Inflammatory macrophage (primary cell): ENCODE measurements at places on chromosomes 12 and 14.

DNA sequence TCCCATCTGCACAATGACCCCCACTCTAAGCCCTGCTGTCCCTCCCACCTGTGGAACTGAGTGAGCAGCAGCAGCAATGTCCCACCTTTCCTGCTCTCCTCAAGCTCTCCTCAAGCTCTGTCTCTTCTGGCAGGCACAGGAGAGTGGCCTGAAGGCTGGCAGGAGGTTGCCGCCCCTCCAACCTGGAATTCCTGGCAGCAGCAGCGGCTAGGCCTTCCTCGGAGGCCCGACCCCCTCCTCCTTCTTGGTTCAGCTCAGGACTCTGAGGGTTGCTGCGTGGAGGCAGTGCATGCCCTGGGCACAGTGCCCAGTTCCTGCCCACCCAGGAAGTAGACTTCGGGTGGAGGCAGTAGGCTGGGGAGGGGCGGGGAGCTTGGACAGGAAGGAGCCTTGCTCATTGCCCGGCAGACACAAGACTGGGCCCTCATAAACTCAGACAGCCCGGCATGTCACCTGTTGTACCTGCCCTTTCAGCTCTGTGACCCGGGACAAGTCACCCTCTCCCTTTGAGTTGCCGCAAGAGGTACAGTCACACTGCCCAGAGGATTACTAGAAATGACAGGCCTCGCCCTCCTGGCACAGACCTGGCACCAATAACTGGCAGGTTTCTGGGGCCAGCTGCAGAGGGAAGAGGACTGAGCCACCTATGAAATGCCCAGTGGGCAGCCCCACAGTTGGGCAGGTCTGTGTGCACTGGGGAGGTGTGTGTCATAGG is 2.1 kb upstream of the SERPINA1 start:
- peak; percentile 80 for DNase-seq

GRCh38 chr14:49942090-49942489 is 49.2 kb downstream of the ARF6 start:
- DNase-seq = no peak

DNA sequence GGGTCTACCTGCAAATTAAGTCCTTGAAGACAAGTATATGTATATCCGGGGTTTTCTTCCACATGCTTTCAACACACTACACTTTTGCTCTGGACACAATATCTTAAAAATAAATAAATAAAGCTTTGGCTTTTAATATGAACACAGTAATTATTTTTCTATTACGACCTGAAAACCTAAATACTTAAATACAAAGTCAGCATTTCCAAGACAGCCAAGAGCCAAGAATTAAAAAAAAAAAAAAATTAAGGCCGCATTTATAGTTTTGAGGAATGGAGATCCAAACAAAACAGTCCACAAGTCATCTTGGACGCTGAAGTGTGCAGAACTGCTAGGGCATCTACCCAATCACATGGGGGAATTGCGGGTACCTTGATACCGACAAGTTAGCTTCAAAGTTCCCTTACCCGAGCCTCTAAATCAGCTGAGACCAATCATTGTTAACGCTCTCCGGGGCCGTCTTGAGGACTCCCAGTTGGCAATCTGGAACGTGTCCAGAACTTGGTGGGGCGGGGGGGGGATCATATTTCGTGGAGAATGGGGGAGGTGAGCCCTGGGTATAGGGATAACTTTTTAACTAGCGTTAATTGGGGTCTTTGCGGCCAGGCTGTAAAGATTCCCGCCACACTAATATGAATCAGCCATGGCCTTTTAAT is 731 bp upstream of the PCNX4 start:
- DNase-seq = no peak

DNA sequence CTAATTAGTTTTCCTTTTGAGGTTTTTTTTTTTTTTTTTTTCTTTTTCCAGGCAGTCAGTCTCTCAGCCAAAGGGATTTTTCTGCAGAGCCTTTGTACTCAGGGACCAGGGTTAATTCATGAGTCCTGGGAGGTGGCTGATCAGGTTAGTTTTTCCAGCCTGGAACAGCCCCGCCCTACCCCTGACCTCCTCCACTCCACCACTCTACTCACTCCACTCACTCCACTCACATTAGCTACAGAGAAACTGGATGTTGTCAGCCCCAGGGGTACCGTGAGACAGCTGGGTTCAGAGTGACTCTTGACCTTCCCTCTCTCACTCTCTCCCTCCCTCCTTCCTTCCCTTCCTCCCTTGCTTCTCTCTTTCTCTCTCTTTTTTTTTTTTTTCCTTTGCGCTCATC is 161.0 kb downstream of the CRADD start:
- no peak for DNase-seq

GRCh38 chr14:35416108-35416750 is 11.7 kb upstream of the NFKBIA start:
- no peak for DNase-seq

DNA sequence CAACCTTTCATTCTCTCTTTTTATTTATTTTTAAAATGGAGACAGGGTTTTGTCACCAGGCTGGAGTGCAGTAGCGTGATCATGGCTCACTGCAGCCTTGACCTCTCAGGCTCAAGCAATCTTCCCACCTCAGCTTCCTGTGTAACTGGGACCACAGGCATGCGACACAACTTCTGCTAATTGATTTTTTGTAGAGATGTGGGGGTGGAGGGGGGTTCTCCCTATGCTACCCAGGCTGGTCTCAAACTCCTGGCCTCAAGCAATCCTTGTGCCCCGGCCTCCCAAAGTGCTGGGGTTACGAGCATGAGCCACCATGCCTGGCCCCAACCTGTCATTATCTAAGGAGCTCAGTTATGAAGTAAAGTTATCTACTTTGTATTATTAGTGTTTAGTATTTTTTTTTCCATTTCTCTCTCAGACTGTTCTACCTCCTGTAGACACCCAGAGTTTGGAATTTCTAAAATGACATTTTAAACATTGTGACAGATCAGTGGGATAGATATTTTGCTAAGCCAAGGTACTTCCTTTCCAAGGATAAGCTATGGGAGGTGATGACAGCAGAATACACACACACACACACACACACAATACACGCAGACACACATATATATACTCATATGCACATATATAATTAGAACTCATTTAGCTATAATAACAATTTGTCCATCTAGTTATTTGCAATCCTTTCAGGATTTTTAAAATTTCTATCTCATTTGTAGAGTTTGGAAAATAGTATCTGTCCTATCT is 2.1 kb upstream of the USP44 start:
- peak; percentile 75 for DNase-seq

- DNase-seq = no peak
These were observed 1599.6 kb upstream of the TMEM132C start for GRCh38 chr12:126667339-126667738.

DNA sequence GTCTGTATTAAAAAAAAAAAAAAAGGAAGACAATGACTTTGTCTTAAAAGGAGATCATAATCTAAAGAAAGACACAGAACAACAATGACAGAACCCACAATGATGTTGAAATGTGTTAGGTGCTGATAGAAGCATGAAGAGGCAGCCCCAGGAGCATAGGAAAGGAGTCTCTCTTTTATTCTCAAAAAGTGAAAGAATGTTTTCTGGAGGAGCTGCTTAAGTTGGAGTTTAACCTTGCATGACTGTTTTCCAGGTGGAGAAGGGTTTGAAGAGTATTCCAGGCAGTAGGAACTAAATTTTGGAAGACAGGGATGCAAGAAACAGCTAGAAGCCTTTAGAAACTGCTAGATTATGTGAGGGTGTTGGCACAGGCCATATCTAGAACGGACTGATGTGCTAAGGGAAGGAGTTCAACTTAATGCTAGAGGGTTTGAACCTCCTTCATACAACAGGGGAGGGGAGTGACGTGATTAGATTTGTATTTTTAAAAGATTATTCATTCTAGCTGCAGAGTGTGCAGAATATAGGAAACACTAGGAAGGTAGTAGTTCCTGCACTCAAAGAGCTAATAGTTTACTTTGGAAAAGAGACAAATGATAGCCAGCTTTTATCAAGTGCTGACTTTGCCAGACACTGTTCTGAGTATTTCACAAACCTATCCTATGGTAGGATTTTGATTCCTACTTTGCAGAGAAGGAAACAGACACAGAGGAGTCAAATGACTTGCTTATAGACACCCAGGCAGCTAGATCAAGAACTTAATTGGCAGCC is 4.6 kb upstream of the RPL6 start:
- no peak for DNase-seq

- DNase-seq = no peak
These were observed 428.1 kb downstream of the ZFP36L1 start for GRCh38 chr14:68364792-68365192.

- no peak for DNase-seq
These were observed 654.8 kb upstream of the TBX3 start for GRCh38 chr12:115338566-115339294.

GRCh38 chr14:49615776-49616175 is 4.7 kb downstream of the RPL36AL start:
- no peak for DNase-seq

GRCh38 chr14:102630405-102630804 is 38.0 kb downstream of the RCOR1 start:
- DNase-seq = no peak

- DNase-seq = peak; percentile 21
These were observed 10.1 kb upstream of the SPATS2 start for GRCh38 chr12:49357103-49357678.

DNA sequence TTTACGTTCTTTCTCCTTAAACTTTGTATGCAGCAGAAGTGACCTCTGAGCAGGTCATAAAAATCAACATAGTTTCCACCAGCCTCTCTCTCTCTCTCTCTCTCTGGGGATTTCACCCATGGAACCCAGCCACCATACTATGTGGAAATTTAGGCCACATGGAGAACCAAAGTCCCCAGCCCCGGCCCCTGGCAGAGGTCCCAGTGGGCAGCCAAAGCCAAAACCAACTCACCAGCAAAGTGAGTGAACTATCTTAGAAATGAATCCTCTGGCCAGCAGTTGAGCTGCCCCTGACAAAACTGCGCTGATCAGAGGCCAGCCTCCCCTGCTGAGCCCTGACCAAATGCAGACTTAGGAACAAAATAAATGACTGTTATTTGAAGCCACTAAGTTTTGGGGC is 9.2 kb downstream of the DUSP6 start:
- no peak for DNase-seq

- no peak for DNase-seq
These were observed 1.5 kb upstream of the KRT6A start for GRCh38 chr12:52494518-52494917.

DNA sequence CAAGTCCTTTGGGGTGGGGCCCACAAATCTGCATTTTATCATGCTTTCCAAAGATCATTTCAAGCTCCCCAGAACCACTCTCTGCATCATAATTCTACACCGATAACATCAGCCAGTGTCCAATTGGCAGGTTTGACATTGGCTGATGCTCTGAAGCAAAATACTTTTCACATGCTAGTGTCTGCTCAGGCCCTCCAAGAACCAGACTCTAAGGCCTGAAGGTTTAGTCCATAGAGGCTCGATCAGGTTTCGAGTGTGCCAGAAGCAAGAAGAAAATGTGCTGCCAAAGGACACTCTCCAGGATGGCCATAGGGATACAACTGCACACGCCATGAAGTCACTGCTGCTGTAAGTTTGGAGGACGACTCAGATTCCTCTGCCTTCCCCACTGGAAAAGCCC is 280.3 kb downstream of the KSR2 start:
- DNase-seq = no peak

- no peak for DNase-seq
These were observed 14.3 kb upstream of the KRT73 start for GRCh38 chr12:52632656-52633055.

DNA sequence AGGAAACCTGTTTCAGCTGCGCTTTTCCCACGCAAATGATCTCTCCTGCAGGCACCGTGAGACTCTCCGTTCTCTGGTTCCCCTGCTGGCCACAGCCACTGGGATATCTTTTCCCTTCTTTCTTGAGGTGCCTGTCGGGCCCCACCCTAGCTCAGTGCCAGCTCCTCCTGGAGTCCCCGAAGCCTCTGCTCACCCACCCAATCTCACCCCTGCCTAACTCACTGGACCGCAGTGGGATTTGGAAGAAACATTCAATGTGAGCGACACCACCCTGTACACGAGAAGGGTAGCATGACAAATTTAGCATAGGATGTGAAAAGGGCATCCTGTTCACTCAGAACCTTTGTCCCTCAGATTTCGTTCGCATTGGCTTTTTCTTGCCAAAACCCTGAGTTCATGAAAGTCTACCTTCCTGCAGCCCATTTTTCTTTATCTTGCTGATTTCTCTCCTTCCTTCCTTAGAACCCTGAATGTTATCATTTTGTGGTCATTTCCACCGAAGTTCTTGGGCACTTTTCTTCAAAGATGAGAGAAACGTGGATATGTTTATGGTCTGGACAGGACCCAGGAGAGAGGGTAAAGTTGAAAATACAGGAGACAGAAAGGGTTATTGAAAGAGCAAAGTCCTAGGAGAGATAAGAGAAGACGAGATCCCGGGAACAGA is 63.6 kb upstream of the ELK3 start:
- DNase-seq = no peak

DNA sequence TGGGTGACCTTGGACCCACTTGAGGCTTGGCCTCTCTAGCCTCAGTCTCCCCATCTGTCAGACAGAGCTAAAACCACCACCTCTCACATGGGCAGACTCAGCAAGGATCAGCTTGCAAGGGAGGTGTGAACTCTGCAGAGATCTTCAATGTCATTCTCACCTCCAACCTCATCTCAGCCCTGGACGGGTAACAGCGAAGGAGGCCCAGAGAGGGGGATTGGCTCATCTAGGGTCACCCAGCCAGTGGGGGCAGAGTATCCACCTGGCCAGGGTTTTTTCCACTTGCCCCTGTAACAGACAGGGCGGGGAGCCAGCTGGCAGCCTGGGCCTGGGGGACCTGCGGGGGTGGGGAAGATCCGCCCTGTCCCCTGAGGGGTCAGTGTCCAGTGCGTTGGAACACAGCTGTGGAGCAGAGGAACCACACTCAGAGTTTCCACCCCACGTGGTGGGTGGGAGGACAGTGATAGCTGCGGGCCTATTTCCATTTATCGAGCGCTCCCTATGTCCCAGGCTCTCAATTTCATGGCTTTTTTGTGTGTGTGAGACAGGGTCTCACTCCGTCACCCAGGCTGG is 27.4 kb downstream of the DTX1 start:
- DNase-seq = no peak

GRCh38 chr12:55280991-55281390 is 15.4 kb downstream of the OR6C6 start:
- DNase-seq = no peak

DNA sequence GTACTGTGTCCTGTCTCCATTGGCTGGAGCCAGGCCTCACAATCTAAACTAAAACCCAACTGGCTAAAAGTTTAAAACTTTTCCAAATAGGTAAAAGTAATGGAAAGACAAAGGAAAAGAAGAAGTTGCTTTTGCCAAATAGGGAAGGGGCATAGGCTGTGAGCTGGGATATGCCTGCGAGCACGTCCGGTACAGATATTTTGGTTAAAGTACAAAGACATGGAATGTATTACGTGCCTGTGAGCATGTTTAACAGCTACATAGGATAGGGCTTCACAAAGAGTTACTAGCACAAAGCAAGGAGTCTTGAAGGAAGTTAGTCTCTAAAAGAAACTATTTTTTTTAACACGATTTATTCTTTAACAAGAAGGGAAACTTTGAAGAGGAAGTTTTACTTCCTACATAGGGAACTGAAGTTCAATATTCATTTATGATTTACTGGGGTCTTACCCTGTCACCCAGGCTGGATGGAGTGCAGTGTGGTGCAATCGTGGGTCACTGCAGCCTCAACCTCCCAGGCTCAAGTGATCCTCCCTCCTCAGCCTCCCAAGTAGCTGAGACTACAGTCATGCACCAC is 41.9 kb upstream of the INF2 start:
- DNase-seq = peak; percentile 48
